ENCODE measurements at places on chromosomes 3 and 15. TPM values are rescaled to one million over a fixed set of nuclear protein-coding genes. Genes with fewer than 3 reads are reported as not detected.

Gene ZCWPW2
- not detected for total RNA-seq

Gene KIF15
- total RNA-seq = 13.3 TPM

Gene DPPA2
- total RNA-seq = not detected

Gene GXYLT2
- 3.5 TPM for total RNA-seq

Gene TMEM158
- 19.7 TPM for total RNA-seq

Gene SKOR1
- 0.06 TPM for total RNA-seq

Gene LRTM1
- not detected for total RNA-seq

Gene ATP13A5
- not detected for total RNA-seq

Gene SLC22A13
- not detected for total RNA-seq

Gene WNT5A
- 0.66 TPM for total RNA-seq

Gene WDR93
- 0.64 TPM for total RNA-seq

Gene PIGZ
- total RNA-seq = 1.2 TPM

Gene SI
- total RNA-seq = not detected

Gene SOX14
- total RNA-seq = not detected

Gene CHRNA7
- total RNA-seq = 3.1 TPM

Gene C3orf22
- total RNA-seq = not detected

Gene FAM98B
- total RNA-seq = 9.7 TPM

Gene GPR62
- not detected for total RNA-seq

Gene FOXB1
- total RNA-seq = not detected

Gene MUC13
- 8.3 TPM for total RNA-seq

Gene LIPH
- 7.5 TPM for total RNA-seq

All from A549 treated with ZK216348 at 1 μM for 4 hours (cell line).